CD4-positive, alpha-beta T cell treated with Interleukin-4 for 1 hour (primary cell): ENCODE measurements at places on chromosomes 13 and 19.

GRCh38 chr19:46271481-46272197 lies 25.2 kb upstream of the HIF3A start:
- no peak for DNase-seq

GRCh38 chr13:21336609-21337349 lies 122.3 kb downstream of the ZDHHC20 start:
- DNase-seq, result no peak

DNA sequence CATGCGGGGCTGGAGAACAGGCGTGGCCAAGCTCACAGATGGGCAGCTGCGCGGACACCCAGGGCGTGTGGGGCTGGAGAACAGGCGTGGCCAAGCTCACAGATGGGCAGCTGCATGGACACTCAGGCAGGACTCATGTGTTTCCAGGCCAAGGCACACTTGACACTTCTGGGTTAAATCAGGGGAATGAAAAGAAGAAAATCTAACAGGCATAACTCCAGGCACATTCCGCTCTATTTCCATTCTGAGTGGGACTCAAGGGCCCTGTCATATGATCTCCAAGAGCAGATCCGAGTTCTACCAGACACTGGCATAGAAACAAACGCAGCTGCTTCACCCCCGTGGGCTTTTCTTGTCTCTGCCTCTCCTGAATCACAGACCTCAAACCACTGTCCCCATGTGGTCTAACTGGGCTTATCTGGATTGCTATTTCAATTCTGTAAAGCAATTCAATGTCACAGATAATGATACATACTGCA lies 17.4 kb upstream of the C13orf46 start:
- no peak for DNase-seq

DNA sequence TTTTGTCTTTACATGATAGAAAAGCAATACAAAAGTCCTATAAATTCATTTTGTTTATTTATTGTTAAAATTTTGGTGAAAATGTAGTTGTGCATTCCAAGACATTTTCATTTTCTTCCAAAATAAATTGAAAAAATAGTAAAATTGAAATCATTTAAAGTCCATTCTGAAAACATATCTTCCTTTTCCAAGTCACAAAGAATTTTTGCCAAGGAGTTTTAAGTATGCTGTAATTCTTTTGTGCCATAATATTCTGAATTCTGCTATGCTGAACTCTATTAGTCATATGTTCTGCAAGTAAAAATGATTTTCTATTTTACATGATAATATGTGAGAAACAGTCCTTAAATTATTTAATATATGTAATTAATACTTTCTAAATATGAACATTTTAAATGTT lies 879.6 kb upstream of the SLC10A2 start:
- DNase-seq, result no peak

- DNase-seq, result no peak
These were observed 1332.0 kb upstream of the PCDH20 start for GRCh38 chr13:62747629-62748028.

- peak; percentile 20 for DNase-seq
These were observed 2.2 kb downstream of the PNMA8B start for GRCh38 chr19:46493236-46494145.

- DNase-seq, result no peak
These were observed 18.8 kb upstream of the WASF3 start for GRCh38 chr13:26538363-26539317.

GRCh38 chr19:13012690-13013608 lies 17.7 kb downstream of the NFIX start:
- DNase-seq, result peak; percentile 23

- DNase-seq, result peak; percentile 73
These were observed 9.8 kb upstream of the GNA15 start for GRCh38 chr19:3125900-3126524.

GRCh38 chr13:30648522-30649012 lies 30.8 kb downstream of the USPL1 start:
- no peak for DNase-seq

- no peak for DNase-seq
These were observed 6.5 kb downstream of the HNRNPL start for GRCh38 chr19:38843175-38843758.

- no peak for DNase-seq
These were observed 188.5 kb upstream of the ARGLU1 start for GRCh38 chr13:106756446-106756845.

DNA sequence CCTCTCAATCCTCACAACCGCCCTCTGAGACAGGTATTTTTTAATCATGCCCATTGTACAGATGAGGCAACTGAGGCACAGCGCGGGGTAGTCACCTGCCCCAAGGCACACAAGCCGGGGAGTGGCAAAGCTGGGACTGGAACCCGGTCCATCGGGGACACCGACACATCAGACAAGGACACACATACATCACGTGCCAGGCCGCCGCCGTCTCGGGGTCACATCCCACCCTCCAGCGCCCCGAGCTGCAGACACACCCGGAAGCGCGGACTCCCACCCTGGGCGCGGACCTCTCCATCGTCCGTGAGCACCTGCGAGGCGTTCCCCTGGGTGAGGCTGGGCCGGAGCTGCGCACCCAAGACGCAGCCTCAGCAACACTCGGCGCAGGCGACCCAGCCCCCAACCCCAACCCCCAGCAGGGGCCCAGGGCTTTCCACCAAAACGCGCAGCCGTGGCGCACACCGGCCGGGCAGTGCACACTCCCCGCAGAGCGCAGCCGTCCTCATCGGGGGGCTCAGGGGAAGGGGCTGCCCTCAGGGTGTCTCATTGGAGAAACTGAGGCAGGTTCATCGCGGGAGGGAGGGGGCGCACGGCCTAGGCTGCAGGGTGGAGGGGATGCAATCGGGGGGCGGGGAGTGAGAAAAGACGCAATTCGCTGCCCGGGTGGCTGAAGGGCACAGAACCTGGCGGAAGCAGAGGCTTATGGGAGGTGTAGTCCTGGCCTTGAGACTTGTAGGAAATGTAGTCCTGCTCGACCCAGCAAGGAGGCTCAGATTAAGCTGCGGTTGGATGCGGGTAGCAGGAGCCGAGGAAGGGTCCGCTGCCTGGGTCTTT lies 1.9 kb upstream of the LMTK3 start:
- peak; percentile 83 for DNase-seq

DNA sequence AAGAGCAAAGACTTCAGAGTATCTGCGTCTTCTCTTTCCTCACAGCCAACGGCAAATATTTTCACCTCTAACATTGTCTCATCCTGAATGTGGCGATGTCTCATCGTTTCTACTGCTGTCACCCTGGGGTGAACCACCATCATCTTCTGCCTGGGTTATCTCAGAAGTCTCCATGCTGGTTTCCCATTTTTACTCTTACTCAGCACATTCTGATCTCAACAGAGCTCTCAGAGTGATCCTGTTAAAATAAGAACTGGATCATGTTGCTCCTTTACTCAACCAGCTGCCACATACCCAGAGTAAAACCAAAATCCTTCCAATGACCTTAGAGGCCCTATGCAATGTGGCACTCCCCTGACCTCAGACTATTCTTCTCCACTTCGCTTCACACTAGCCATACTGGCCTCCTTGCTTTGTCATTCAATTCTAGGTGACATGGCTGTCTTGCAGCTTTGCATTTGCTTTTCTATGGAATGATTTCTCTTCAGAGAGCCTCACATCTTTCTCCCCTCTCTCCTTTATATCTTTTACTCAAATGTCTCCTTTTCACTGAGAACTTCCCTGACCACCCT lies 7.8 kb upstream of the OLFM4 start:
- no peak for DNase-seq

DNA sequence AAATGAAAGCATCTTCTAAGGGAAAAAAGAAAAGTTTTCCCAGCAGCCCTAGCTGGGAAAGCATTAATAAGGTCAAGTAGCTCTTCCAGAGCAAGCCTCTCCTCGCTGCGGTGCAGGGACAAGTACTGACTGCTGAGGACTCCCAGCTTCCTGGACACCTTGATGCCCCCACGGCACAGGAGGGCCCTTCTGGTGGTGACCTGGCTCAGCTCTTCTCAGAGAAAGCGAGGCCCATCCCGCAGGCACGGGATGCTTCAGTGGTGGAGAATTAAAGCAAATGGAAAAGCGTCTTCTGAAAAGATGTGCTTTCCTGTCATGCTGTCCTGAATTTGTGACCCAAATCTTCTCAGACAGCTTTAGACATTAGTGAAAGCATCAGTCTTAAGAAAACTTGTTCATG lies 38.8 kb upstream of the LATS2 start:
- no peak for DNase-seq

DNA sequence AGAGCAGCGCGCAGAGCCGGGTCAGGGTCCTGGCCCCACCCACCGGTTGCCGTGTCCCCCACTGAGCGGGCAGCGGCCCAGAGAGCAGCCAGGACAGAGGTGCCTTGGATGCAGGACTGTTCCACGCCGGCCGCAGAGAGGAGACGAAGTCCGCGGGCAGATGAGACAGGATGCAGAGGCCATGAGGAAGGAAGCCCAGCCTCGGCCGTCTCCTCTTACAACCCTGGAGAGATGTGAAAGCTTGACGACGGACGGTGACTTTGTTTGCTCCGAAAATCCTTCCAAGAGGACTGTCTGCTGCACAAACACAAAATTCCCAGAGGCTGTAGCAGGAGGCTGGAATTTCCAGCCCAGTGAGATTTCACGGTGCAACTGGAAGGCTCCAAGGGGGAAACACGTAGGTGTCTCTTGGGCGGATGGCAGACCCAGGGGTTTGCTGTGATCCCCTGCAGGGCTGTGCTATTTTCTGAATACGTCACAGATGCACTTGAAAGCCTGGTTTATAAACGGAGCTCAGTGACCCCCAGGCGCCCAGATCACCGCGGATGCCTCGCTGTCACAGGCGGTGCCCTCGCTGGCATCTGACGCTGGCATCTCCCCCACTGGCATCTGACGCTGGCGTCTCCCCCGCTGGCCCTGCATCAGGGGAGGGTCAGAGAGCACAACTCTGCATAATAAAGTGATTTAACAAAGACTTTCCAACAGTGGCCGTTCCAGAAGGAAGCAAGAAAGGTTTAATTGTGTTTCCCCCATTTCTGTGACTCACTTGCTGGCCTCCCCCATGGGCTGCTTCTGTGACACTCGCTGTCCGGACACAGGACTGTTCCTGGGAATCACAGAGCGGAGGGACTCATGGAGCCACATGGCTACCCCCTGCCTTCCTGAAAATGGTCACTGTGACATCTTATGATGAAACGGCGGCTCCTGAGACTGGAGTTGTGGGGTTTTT lies 62.0 kb upstream of the C13orf46 start:
- peak; percentile 23 for DNase-seq

DNA sequence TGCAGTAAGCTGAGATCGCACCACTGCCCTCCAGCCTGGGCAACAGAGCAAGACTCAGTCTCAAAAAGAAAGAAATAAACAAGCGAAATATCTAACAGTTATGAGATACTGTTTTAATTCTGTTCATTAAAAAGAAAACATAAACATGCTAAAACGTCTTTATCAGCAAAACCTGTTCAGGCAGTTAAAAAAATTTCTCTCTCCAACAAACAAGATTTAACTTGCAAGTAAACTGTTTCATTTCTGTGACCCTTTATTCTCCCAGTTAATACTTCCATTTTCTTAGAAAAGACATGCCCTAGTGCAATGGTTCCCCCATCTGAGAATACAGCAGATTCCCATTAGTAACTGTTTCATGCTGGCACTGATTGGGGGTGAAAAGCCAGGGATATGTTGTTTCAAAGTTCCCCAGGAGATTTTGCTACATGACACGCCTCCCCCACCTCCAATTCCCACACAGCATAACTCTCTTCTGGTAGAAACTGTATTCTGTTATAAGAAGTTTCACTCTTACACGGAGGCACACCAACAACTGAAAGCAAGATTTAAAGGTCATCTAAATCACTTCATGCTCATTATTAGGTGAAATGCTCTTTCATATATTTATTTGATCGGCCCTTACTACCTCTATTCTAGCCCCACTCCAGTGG lies 24.4 kb downstream of the ELF1 start:
- DNase-seq, result no peak

GRCh38 chr19:27774337-27774736 lies 1438.6 kb downstream of the UQCRFS1 start:
- DNase-seq, result no peak

DNA sequence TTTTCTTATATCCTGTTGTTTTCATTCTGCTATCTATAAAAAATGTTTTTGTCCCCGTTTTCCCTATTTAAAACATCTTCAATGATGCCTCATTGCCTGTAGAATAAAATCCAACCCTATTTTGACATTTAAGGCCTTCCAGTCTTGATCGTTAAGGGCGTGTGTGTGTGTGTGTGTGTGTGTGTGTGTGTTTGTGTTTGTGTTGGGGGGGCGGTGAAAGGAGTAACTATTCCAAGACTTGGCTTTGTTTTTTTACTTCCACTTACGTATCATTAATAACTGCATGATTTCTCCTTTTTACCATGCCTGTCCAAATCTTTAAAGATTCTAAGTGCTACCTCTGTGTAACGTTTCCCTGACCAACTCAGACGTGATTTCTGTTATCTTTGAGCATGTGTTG lies 784 bp downstream of the PIBF1 start:
- DNase-seq, result no peak

- DNase-seq, result no peak
These were observed 120.6 kb downstream of the ABCC4 start for GRCh38 chr13:95180513-95181245.

- DNase-seq, result no peak
These were observed 56.9 kb upstream of the EDNRB start for GRCh38 chr13:77975358-77976042.

DNA sequence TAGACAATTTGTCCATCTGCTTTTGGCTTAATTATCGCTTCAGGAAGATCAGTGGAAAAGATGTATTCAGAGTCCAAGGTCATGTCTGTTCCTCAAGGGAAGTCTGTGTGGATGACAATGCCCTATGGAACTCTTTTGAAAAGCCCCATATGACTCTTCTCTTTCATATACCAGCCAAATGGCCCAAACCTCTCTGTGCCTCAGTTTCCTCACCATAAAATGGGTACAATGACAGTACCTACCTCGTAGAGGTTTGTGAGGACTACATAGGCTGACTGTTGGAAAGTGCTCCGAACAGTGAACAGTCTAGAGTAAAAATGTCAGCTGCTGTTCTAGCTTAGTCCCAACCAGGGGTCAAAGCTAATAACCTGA lies 104.6 kb downstream of the COL4A2 start:
- DNase-seq, result no peak

- no peak for DNase-seq
These were observed 5.8 kb downstream of the MLLT1 start for GRCh38 chr19:6273701-6274601.

DNA sequence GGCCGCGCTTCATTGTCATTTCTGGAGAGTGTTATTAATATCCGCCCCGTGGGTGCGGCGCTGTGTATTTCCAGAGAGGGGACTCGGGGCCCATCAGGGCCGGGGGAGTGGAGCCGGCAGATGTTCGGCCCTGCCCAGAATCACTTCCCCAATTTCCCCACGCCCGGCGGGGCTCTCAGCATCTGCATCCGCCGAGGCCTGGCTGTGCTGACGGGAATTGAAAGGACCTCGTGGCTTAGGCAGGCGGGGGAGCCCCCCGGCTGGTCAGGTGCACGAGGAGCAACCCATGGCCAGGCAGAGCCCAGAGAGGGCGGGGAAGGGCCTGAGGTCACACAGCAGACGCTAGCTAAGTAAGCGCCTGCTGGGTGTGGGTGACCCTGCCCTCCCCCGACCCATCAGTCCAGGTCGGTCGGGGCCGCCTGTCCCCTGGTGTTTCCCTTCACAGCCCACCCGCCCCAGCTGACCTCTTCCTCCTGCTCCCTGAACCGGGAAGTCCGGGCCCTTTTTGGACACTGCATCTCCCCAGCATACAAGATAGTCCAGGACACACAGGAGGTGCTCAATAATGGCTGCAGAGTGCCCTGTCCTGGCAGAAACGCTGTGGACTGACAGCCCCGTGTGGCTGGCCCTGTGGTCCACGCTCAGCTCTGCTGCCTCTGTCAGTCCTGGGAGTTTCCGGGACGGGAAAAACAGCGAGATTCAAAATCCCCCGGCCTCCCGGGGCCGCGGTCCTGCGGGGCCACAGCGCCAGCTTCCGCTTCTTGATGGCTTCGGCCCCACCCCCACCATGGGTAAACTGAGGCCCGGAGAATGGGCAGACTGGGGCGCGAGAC lies 22.1 kb downstream of the ARID3A start:
- DNase-seq, result peak; percentile 85
